ENCODE measurements at places on chromosomes 11 and 22.

GRCh38 chr11:63862923-63863322 lies 24.0 kb downstream of the MARK2 start:
- DNase-seq = peak; percentile 81

DNA sequence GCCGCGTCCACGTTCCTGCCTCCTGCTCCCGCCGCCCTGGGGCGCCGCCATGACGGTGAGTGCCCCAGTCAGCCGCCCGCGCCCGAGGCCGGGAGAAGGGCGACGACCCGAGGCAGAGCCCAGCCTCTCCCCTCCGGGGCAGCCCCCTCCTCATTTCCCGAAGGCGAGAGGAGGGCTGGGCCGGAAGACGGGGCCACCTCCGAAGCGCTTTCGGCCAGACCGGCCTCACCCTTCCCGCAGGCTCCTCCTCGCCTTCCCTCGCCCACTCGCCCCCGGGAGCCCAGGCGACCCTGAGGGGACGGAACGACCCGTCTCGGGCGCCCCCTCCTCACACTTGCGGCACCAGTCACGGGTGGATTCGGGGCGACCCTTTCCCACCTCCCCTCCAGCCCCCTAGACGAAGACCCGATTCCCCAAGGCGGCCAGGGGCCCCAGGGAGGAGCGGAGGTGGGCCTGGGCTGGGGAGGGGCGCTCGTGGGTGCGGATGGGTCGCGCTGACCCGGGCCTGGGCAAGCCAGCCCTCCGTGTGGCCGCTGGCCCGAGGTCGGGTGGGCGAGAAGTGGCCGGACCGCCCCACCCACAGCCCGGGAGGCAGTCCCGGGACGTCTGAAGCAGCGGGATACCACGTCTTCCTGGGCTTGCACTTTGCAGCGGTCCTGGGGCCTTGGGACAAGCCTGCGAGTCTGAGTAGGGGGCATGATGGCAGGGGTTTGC lies 49.7 kb downstream of the TRIOBP start:
- no peak for DNase-seq

DNA sequence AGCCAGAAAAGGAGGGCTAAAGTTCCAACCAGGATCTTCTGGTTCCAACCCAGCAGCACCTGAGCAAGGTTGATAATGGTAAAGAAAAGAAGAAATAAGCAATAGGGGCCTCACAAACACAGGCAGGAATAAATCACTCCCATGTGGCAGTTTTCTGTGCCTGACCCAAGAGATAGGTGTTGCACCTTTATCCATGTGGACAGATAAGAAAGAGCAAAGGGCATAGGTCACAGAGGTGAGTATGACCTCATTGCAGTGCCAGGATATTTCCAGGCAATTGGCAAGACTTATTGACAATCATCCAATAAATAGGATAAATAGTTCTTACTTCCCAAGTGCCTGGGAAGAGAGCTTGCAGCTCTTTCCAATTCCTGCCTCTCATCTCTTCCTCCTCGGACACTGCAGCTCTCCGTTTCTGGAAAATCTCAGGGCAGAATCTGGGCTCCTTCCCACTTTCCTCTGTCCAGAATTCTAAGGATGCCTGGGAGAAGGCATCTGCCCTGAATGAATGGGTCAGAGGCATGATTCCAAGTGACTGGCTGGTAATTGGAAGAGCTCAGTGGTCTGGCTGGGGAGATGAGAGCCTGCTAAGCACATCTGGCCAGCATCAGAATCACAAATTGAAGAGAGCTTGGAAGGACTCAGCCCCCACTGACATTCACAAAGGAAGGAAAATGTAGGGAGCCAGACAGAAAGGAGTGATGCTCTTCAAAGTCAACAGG lies 14.5 kb upstream of the LRRC55 start:
- DNase-seq = no peak

GRCh38 chr11:15157181-15157580 lies 42.5 kb downstream of the INSC start:
- no peak for DNase-seq

DNA sequence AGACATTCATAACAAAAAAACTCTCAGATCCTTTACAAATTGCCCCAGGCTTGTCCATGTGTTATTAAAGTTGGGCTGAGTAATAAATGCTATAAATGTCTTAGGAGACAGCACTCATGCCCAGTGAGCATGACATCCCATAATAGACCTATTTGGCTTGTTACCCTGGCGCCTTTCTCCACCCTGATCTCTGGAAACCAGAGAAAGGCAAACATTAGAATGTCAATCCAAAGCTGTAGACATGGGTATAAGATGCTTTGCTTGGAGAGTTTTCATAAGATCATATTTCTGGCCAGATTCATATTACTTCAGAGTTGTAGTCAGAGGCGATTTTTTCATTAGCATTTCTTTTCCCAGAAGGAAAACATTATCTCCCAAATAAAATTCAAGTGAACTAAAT lies 161.3 kb upstream of the UBASH3B start:
- no peak for DNase-seq

DNA sequence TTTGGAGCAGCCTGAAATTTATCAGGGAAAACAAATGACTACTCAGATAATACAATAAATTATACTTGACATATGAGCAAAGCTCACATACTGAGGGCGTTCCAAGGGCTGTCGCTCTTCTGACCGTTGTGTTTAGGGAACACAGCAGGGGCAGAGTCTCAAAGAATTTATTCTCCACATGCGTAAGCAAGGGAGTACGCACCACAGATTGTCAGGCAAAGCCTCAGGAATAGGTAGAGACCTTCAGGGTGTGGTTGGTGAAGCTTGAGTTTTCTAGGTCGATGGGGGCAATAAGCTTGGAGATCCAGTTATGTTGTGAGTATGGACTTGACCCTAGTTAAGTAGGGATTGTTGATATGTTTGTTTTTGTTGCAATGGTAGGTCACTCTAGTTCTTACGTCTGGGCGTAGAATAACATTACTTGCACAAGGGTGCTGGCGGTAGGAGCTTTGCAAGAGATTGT lies 830 bp downstream of the ACAT1 start:
- DNase-seq = peak; percentile 35

DNA sequence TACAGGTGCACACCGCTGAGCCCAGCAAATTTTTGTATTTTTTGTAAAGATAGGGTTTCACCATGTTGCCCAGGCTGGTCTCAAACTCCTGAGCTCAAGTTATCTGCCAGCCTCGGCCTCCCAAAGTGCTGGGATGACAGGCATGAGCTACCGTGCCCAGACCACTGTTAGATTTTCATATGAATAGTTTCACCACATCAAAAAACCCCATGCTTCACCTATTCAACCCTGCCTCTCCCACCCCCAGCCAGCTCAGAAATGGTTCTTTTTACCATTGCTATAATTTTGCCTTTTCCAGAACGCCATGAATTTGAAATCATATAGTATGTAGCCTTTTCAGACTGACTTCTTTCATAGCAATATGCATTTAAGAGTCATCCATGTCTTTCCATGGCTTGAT lies 37.9 kb downstream of the CDPF1 start:
- no peak for DNase-seq

DNA sequence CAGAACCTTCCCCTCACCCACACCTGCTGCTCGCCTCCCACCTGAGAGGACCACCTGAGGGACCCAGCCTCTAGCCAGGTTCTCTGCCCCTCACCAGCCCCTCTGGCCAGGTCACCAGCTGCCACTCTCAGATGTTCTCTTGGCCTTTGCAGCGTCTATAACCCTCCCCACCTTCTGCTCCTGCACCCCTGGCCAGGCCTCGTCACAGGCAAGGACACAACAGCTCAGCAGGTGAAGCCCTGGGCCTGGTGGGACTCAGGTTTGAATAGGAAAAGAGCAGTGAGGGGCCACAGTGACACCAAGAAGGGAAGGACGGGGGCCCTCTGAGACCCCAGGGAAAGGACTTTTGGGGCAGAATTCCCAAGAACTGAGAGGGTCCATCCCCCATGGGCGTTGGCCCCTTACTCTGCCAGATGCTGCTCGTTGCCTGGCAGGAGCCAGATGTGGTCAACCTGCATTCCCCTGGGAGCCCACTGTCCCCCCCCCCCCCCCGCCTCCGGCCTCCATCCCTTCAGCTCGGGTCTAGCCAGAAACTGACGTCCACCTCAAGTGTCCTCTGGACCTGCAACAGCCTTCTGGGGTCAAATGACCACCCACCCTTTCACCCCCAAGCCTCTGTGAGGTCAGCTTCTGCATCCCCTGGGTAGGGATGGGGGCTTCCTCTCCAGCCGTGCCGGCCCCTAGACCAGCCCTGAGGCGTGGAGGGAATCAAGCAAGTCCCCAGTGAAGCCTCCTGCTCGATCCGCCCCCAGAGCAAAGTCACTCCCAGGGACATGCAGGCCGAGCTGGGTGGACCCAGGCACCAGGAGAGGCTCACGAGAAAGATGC lies 28.7 kb downstream of the SBF1 start:
- no peak for DNase-seq

DNA sequence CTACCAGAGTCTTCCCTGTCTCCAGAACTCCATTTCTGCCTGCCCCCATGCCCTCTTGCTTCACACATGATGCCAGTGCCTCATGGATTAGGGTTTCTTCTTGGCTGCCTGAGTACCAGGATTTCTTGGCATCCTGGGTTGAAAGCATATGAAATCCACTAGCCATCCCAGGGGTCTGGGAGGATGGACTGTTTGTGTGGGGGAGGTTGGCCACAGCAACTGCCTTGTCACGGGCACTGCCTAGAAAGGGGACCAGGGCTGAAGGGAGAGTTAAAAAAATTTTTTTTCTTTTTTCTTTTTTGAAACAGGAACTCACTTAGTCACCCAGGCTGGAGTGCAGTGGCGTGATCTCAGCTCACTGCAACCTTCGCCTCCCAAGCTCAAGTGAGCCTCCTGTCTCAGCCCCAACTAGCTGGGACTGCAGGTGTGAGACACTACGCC lies 4.2 kb downstream of the USP35 start:
- DNase-seq = no peak

- no peak for DNase-seq
Measured at GRCh38 chr11:114027391-114027790, 32.1 kb upstream of the ZBTB16 start.

DNA sequence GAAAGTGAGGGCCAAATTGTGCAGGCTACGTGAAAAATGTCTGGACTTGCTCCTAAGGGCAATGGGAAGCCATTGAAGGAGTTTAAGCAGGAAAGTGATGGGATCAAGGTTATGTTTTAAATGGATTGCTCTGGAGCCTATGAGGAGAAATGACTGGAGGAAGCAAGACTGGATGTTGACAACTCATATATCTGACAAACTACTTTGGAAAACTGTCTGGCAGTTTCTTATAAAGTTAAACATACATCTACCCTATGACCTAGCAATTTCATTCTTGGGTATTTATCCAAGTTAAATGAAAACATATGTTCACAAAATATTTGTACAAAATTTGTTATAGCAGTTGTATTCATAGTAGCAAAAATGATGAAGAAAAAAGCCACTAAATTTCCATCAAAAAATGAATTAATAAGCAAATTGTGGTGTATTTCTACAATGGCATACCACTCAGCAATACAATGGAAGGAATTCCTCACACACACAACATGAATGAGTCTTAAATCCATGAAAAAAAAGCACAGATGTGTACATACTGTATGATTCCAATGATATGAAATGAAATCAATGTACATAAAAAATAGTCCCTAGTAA lies 24.1 kb downstream of the FZD4 start:
- no peak for DNase-seq

GRCh38 chr22:46309526-46310085 lies 12.9 kb downstream of the GTSE1 start:
- DNase-seq = no peak

GRCh38 chr11:65872586-65873317 lies at the start of gene EFEMP2:
Gene EFEMP2, minus strand, starts transcription at chr11:65872800. Its CDS starts 446 bp downstream, at chr11:65872354.
- DNase-seq = no peak

GRCh38 chr11:44814881-44815592 lies 88.3 kb downstream of the TSPAN18 start:
- DNase-seq = no peak

- peak; percentile 91 for DNase-seq
Measured at GRCh38 chr11:61601512-61601911, 20.6 kb upstream of the SYT7 start.

DNA sequence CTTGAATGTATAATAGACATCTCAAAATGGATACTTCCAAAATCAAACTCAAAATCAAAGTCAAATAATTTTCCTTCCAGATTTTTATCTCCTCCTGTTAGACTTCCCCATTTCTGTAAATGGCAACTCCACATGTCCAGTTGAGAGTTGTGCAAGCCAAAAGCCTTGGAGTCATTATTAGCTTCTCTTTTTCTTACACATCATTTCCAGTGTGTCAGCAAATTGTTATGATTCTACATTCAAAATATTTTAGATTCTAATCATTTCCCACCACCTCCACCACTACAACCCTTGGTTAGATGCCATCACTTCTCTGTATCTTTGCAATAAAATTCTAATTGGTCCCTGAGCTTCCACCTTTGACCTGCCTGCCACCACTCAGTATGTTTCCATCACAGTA lies 155.7 kb downstream of the CNTN5 start:
- DNase-seq = no peak

DNA sequence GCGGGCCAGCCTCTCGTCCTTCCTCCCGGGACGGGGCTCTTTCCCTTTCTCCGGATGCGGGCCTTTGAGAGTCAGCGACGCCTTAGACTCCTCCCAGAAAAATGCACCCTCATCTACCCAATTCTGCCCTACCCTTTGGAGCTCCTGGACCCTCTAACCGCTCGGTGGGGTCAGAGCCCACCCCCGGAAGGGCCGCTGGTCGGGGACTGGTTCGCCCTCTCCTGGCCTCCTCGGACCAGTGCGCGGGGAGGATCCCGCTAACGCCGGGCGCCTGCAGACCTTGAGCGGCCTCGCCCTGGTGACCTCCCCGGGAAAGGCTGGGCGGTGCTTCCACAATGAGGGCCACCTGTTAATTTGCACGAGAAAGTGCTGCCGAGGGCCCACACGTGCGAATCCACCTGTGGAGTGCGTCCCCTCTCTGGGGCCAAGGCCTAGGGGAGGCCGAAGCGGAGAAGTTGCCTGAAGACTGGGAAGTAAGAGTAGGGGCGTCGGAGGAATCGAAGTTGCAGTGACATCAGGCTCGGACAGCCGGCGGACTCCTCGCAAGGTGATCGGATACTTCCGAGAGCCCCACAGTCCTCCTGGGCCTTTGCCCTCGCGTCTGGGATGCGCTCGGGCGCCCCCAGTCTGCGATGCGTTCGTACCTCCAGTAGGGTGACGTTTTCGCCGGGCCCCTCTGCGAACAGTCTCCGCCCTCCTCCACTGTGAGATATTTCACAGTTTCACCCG lies 61.5 kb downstream of the ENDOD1 start:
- peak; percentile 84 for DNase-seq

DNA sequence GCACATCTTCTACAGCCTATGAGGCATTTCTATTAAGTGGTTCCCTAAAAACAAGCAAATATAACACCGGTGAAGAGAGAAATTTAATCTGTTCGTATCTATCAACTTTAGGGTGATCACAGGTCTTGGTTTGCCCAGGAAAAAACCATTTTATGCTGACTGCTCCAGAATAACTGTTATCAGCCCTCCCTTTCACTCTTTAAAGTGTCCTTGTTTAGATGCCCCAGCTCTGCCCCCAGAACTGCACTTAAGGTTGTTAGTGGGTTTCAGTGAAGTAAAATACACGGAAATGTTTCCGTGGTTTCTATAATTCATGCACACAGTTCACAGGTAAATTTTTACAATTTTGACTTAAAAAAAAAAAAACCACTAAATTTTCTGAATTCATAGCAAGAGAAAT lies 70.0 kb downstream of the NARS2 start:
- DNase-seq = no peak

DNA sequence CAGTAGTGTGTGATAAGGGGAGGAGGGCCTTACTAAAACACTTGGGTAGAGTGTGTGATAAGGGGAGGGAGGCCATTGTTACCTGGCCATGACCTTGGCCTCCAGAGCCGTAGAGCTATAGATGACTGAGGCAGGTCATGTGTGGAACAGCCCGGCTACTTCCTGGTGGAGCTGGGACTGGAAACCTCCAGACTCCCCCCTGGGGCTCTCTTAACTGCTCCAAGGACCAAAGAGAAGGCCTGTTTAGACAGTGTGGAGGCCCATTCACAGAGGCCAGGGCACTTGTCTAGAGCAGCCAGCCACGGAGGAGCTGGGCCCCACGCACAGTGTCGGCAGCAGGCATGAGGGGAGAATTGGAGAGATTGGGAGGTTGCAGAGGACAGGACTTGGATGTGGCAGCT lies 12.5 kb upstream of the MICALL1 start:
- DNase-seq = no peak

Measured in NCI-H510A treated with DMSO at 0.1 percent for 48 hours (cell line).